ENCODE measurements at places on chromosomes 2 and 18.

GRCh38 chr2:169512525-169512924 lies 3.0 kb downstream of the KLHL41 start:
- no peak for DNase-seq

DNA sequence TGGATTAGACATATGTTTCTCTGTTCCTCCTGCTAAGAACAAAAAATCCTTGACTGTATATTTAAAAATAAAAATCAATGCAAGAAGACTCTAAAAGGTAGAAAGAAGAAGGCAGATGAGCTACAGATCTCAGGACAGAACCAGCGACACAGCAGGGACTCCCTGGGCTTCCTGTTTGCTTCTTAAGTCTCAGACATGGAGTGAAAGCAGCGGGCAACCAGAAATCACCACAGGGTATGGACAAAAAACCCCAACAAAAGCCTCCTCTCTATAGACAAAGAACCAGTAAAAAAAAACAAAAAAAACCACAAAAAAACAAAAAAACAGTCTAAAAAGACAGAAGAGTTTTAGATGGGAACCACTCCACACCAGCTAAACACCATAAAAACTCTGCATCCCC lies 971.0 kb upstream of the GYPC start:
- DNase-seq, result no peak

DNA sequence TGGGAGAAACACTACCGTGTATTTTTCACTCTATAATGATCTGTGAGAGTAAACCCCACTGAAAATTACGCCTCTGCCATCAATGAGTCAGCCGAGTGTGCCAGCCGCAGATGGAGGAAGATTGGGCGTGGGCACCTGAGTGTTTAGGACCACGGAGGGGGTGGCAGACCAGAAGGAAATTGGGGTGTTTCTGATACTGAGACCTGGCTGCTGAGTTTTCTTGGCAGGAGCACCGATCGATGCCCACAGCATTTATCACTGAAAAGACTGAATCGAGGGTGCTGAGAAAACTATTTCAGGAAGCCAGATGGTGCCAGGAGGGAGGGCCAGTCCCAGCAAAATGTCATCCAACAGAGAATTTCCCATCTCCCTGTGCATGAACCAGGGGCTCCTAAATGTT lies 91.9 kb upstream of the TPO start:
- DNase-seq, result no peak

DNA sequence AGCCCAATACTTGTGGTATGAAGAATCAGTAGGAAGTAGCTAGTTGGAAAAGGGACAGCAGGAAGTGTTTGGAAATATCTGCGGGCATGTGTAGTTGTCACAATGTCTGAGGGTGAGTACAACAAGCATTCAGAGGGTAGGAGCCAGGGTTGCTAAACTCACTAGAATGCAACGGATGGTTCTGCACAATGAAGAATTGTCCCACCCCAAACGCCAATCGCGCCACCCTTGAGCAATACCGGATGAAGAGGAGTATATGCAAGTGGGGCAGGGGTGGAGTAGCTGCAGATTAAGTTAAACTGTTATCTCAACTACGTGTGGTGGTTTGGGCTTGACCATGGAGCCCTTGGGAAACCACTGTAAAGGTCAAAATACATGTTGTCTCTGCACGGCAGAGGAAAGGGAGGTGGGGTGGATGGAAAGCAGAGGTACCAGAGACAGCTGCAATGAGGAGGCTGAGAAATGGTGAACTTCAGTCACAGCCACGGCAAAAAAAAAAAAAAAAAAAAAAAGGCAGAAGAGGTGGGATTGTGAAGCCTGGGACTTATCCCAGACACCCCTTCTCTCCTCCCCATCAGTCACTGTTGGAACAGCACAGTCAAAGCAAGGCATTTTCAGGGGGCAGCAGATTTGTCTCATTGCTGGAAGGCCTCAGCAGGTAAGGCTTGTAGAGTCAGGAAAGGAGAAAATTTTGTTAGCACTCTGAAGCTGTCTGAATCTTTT lies 5.2 kb downstream of the CCL20 start:
- DNase-seq, result peak; percentile 54

GRCh38 chr2:26605195-26605998 lies 35.8 kb downstream of the CIB4 start:
- DNase-seq, result no peak

DNA sequence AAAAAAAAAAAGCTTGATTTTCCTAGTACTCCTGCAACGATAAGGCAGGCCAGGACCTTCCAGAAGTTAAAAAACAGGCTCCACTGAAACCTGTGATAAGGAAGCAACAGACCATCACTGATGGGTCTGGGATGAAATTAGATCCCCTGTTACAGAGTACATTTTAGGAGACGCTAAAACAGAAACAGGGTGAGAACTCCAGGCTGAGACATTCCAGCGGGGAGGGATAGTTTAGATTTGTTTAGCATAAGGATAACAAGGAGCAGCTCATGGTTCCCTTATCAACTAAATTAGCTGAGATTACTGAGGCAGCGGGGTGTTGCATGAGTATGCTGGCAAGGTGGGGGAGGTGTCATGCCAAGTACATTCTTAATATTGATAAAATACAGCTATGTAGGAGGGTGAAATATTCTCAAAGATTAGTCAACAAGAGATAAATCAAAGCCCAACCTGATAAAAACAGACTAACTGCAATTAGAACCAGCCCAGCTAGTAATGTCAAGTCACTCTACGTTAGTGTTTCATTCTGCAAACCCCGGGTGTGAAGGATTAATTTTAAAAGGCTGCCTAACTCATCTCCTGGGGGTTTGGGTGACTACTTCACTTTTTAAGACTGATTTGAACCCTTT lies 75.0 kb upstream of the BZW1 start:
- DNase-seq, result no peak

- DNase-seq, result peak; percentile 94
Measured at GRCh38 chr2:95121407-95122196, at the start of gene MRPS5. Gene MRPS5, minus strand, starts transcription at chr2:95121808. Its CDS starts 17 bp downstream, at chr2:95121791.

DNA sequence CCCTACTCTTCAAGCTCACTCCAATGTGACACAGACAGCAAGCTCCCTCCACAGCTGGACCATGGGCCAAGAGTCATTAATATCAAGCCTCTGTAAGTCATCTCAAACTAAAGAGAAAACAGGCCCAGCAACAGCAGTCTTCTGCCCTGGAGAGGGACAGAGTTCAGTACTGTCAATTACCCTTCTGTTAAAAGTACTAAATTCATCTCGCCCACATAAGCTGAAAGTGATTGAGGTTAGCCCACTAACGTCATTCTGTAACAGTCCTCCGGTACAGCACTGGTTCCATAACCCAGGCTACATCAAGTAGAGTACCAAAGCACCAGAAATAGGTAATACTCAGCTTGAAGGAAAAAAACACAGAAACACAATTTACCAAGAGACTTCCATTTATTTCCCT lies 25.9 kb downstream of the THADA start:
- no peak for DNase-seq

DNA sequence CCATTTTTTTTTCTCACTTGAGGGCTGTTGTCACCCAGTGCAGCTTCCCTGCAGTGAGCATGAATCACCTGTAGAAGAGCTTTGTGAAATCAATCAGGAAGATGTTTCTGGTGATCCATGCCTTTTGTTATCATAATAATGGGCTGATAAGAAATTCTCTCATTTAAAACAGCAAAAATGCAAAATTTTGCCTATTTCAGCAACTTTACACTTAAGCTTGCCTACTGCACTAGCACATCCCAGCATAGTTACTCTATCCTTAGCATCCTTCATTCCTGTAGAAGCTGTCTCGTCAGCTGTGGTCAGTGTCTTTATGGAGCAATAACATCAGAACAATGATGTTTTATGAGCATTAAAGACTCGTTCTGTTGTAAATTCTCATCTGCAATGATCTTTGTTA lies 178.6 kb upstream of the ZNF804A start:
- DNase-seq, result no peak

DNA sequence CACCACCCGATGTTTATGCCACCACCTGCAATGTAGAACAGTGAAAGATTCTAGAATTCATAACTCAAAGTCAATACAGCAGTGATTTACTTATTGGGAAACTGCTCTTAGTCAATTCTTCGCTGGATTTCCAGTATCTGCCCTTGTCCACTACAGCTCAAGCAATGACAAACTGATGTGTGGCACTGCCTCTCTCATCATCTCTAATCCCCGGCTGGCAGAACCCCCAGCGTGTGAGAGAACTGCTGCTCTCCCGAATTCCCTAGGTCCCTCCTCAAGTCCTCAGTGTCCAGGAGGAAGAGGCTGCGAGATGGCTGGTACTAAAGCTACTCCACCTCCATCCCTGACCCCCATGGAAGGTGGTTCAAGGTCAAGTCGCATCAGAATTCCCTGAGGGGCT lies 1.6 kb downstream of the TXNL4A start:
- DNase-seq, result no peak

DNA sequence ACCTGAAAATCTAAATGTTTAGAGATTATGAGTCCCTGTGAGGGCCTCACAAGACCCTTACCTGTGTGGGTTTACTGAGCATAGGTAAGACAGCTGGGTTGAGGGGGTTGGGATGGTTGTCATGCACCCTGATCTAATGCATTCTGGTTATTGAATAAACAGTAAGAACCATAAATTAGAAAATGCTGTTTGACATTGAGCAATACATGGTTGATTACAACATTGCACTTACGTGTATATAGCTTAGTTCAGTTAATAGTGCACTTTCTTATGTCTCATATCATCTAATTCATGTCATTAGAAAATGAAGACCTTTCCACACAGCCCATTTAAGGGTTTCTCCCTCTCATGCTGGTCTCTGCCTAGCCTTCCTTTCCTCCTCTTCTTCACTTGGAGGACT lies 253.5 kb upstream of the ATP5MC3 start:
- DNase-seq, result no peak

DNA sequence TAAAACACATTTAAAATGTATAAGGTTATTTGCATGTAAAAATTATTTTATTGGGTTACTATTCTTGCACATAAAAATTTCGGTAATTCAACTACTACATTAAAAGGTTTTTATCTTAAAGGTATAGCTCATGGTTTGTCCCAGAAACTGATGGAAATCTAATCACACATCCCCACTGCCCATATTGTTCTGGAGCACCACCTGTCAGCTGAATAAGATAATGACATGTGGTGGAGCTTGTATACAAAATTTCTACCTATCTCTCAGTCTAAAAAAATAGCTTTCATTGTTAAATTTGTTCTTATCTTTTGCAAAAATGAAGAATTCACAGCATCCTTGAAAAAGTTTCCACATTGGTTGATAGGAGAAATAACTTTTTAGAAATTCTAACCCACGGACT lies 18.3 kb downstream of the ERBB4 start:
- DNase-seq, result no peak

GRCh38 chr2:197121756-197122385 lies 188.7 kb downstream of the ANKRD44 start:
- no peak for DNase-seq

- DNase-seq, result no peak
Measured at GRCh38 chr2:138087751-138088593, 123.7 kb downstream of the HNMT start.

DNA sequence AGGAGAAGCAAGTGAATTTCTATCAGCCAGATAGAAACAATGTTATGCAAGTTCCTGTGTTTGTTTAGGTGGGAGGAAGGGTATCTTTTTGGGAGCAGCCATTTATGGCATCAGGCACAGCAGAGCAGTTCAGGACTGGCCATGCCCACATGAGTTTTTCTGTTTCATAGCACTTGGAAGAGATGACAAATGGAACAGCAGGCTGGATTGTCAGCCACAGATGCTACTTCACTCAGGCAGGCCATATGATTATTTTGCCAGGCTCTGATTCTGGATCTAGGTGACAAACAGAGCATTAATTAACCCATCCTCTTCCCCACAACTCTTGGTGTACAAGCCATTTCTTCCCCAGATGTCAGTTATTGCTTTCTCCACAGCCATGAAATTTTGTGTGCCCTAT lies 63.8 kb downstream of the GALNT13 start:
- no peak for DNase-seq

DNA sequence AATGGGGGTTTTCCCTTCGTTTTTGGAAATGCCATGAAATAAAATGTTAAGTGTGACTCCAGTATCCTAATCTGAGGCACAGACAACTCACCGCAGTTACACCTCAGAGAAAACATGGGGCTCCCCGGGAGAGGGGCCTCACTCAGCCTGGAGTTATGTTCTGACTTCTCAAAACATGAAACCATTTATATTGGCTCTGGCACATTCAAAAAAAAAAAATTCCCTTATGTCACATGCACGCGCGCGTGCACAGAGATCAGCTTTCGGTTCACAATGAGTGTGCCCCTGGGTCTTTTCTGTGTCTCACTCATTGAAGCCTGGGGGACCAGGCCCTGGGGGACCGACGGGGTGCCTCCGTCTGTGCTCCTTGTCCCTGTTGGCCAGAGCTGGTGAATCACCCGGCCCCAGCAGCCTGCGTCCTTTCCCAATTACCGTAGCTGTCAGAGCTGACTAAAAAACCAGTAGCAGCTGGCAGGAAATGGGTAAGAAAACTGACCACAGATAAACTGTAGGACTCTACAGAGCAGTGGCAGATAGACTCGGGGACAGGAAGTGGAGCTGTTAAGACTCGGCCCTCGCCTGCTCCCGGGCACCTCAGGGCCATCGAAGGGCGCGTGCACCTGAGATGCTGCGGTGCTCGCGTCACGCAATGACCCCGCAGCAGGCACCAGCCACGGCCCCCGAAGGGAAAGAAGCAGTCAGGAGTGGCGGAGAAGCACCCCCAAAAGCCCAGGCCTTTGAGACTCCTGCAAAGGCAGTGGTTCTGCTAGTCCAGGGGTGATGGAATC lies 138.3 kb upstream of the ID2 start:
- peak; percentile 71 for DNase-seq

DNA sequence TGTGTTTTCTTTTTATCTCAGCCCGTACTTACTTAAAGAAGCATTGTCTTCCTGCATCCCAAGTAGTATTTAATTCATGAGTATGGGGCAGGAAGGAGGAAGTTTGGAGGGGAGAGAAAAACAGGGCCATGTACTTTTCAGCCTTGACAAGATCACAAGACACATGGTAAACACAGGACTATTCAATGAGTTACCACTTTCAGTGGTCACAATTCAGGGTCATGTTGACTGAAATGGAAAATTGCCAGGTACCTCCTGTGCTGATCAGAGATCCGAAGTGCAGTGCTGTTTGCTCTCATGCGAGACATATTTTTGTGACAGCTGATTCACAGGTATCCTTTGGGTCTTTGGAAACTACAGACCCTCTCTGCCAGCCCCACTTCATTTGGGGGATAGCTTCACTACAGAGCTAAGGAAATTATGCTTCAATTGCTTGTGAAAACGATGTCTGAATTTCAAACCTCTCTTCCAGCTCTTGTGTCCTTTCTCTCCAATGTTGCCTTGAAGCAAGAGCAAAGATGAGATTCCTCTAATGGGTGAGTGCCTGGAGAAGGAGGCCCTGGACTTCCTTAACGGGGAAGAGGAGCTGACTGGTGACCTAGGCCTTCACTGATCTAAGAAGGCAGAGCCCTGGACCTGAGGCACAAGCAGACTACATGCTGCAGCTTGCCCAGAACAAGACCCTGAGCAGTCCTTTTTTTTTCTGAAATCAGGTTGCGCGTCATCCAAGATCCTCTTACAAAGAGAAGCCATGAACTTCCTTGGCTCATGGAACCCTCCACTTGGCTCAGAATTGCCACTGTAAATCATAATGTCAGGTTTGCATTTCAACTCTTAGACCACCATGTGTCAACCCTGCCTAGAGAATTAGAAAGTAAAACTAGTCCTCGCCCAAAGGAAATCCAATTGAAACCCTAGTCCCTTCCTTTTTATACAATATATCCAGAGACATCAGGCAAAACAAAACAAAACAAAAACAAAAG lies 44.1 kb downstream of the EVA1A start:
- DNase-seq, result no peak

- DNase-seq, result no peak
Measured at GRCh38 chr2:8827729-8828128, 9.7 kb downstream of the KIDINS220 start.
